ENCODE measurements at places on chromosomes 16 and 17. TPM values are rescaled to one million over a fixed set of nuclear protein-coding genes. Genes with fewer than 3 reads are reported as not detected.

The STAC2 gene
- 0.82 TPM for total RNA-seq

The PMP22 gene
- 94.3 TPM for total RNA-seq

The MAF gene
- total RNA-seq = 7.1 TPM

The GLYR1 gene
- 36.4 TPM for total RNA-seq

The RNF43 gene
- total RNA-seq = 0.41 TPM

The TTYH2 gene
- total RNA-seq = 12.5 TPM

GRCh38 chr17:46157443-46158062 is 35.7 kb downstream of the KANSL1 start:
- ATAC-seq = no peak

- ATAC-seq = no peak
Observed at GRCh38 chr16:70778901-70779309, 22.1 kb downstream of the VAC14 start.

DNA sequence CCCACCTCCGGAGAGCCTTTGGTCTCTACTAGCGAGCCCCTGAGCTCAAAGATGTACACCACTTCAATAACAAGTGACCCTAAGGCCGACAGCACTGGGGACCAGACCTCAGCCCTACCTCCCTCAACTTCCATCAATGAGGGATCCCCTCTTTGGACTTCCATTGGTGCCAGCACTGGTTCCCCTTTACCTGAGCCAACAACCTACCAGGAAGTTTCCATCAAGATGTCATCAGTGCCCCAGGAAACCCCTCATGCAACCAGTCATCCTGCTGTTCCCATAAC is 702 bp downstream of the SPN start:
- no peak for ATAC-seq

GRCh38 chr16:66390346-66391108 is 24.0 kb downstream of the CDH5 start:
- ATAC-seq = no peak

- no peak for ATAC-seq
Observed at GRCh38 chr16:24745391-24745790, 15.9 kb downstream of the TNRC6A start.

- ATAC-seq = peak; percentile 72
Observed at GRCh38 chr17:5272322-5272721, 9.8 kb upstream of the RABEP1 start.

GRCh38 chr17:20996724-20997615 is 45.8 kb downstream of the USP22 start:
- no peak for ATAC-seq

DNA sequence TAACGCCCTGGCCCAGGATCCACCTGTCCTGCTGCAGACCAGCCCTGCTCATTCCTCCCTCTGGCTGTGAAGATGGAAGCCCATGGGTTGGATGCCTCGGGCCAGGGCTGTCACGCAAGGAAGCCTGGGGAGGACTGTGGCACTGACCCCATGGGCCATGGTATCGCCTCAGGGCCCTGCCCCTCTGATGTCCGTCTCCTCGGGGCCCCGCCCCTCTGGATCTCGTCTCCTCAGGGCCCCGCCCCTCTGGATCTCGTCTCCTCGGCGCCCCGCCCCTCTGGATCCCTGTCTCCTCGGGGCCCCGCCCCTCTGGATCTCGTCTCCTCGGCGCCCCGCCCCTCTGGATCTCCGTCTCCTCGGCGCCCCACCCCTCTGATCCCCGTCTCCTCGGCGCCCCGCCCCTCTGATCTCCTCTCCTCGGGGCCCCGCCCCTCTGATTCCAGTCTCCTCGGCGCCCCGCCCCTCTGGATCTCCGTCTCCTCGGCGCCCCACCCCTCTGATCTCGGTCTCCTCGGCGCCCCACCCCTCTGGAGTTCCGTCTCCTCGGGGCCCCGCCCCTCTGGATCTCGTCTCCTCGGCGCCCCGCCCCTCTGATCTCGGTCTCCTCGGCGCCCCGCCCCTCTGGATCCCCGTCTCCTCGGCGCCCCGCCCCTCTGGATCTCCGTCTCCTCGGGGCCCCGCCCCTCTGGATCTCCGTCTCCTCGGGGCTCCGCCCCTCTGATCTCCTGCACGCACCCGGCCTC is 24.0 kb downstream of the METRNL start:
- no peak for ATAC-seq

GRCh38 chr17:65936013-65936412 is 255.9 kb downstream of the CEP112 start:
- no peak for ATAC-seq

- ATAC-seq = no peak
Observed at GRCh38 chr16:27225536-27226360, 22.4 kb downstream of the KDM8 start.

DNA sequence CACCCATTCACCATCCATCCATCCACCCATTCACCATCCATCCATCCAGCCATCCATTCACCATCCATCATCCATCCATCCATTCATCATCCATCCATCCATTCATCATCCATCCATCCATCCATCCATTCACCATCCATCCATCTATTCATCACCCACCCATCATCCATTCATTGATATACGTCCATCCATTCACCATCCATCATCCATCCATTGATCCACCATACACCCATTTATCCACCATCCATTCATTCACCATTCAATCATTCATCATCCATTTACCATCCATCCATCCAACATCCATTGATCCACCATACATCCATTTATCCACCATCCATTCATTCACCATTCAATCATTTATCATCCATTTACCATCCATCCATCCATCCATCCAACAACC is 111.7 kb downstream of the ABCC12 start:
- no peak for ATAC-seq

DNA sequence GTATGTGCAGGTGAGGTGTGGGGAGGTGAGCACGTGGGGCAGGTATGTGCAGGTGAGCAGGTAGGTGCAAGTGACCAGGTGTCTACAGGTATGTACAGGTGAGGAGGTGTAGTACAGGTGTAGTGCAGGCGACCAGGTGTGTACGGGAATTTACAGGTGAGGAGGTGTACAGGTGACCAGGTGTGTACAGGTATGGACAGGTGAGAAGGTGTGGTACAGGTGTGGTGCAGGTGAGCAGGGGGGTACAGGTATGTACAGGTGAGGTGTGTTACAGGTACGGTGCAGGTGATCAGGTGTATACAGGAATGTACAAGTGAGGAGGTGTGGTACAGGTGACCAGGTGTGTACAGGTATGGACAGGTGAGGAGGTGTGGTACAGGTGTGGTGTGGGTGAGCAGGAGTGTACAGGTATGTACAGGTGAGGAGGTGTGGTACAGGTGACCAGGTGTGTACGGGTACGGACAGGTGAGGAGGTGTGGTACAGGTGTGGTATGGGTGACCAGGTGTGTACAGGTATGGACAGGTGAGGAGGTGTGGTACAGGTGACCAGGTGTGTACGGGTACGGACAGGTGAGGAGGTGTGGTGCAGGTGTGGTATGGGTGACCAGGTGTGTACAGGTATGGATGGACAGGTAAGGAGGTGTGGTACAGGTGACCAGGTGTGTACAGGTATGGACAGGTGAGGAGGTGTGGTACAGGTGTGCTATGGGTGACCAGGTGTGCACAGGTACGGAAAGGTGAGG is 12.8 kb upstream of the DBNDD1 start:
- peak; percentile 14 for ATAC-seq

- ATAC-seq = peak; percentile 55
Observed at GRCh38 chr17:5249615-5250014, 15.0 kb upstream of the SCIMP start.

- no peak for ATAC-seq
Observed at GRCh38 chr17:83128306-83129240, 49.2 kb downstream of the METRNL start.

DNA sequence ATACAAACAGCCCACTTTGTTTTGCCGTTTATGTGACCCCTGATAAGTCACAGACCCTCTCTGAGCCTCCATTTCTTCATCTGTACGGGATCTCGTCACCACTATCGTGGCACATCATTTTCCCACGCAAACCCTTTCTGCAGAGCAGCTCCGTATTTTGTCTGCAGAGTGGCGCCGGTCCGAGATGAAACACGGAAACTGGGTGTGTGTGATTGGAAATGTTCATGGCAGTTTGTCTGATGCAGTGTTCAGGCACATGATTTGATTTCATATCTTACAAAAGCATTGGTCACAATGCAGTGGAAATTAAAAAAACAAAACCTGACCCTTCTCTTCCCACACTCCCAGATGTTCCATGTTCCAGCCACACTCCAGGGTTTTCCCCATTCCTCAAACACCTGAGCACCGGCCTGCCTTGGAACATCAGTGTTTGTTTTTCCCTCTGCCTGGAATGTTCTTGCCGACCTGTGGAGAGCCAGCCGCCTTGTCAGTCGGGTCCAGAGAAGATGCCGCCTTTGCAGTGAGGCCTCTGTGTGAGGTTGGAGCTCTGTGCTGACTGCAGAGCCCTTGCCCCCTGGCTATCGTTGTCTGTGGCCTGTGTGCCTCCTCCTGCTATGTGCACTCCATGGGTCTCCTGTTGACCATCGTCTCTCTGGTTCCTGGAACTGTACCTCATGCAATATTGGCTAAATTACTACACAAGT is 39.2 kb downstream of the NT5M start:
- ATAC-seq = no peak

DNA sequence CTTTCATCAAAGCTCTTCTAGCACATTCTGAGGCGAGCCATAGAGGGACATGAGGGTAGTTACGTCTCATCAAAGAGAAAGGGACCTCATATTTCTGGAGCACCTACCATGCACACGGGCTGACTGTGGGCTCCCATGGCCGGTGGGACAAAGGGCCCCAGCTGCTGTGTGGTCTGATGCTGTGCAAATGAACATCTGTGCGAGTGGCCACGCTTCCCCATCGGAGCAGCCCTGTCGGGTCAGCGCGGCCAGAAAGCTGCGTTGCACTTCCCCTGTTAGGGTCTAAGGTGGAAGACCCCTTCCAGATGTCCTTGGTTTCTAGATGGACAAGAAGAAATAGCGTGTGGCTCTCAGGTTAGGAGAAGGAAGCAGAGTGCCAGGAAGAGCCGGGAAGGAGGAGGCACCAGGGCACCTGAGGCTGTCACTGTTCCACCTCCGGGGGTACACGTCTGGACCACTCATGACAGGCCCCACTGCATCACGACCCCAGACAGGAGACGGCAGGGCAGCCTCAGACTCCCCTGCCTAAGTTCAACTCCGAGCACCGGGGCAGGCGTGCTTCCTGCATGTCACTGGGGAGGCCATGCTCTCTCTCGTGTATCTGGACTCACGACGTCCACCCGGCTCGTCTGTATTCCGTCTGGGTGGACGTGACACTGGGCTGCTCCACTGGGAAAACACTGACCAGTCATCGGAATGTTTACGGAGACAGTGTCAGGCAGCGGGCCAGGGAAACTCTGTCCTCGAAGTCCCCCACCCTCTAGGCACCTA is 8.5 kb upstream of the BAIAP2 start:
- ATAC-seq = no peak

GRCh38 chr16:73040735-73041402 is 7.1 kb downstream of the ZFHX3 start:
- no peak for ATAC-seq

GRCh38 chr17:78418326-78419026 is 40.0 kb downstream of the PGS1 start:
- no peak for ATAC-seq

- no peak for ATAC-seq
Observed at GRCh38 chr17:19372866-19373504, 5.3 kb upstream of the MAPK7 start.

GRCh38 chr17:71881581-71881980 is 239.2 kb upstream of the SOX9 start:
- no peak for ATAC-seq

DNA sequence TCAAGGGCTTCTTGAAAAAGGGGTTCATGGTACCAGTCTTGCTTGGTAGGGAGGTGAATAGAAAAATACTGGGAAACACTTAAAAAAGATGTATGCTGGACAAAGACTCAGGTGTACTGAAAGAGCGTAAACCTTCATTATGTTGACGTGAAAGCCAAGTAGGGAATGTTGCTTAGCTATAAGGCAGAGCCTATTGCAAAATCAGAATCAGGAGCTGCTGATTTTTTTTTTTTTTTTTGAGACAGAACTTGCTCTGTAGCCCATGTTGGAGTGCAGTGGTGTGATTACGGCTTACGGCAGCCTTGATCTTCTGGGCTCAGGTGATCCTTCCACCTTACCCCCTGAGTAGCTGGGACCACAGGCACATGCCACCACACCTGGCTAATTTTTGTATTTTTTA is 3.9 kb downstream of the TMEM94 start:
- no peak for ATAC-seq

DNA sequence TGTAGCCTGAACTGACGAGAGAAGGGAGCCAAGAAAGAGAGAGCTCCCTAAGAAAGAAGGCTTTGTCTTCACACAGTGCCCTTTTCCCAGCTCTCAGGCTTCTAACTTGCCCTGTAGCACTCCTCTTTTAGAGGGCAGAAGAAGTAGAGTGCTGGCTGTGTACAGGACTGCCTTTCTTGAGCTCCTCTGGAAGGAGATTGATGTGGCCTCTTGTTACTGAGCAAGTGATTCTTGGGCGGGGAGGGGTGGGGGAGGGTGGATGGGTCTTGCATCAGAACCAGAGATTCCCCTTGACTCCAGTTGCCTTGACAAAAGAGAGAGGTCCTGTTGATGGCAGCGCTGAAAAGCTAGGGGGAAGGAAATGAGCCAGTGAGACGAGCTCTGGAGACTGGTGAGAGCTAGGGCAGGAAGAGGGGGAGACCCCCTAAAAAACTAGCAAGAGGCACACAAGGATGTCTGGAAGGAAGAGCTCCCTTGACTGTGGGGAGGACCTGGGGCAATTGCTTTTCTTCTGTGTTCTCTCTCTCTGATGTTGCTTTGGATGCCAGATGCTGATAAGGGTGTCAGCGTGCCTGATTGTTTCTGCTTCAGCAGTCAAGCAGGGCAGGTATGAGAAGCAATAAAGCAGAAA is 18.4 kb downstream of the GPR179 start:
- ATAC-seq = peak; percentile 87

Measured in motor neuron (in vitro differentiated cells).